Cortex of kidney (tissue), 1 donor: ENCODE measurements at places on chromosomes 3 and 15.

DNA sequence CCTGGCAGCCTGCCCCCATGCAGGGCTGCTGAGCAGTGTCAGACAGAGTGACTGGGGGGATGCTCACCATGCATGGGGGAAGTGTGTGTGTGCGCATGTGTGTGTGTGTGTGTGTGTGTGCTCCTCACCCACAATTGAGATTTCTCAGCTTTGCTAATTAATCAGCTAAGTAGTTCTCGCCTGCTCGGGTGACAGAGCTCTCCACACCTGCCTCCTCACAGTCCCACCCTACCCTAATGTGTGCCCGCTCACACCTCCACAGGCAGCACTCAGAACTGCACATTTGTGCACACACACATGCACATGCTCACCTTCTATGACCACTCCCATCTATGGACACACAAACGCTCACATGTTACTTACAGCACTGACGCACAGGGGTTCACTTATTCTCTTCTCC lies 37.3 kb downstream of the CACNA2D2 start:
- no peak for DNase-seq

DNA sequence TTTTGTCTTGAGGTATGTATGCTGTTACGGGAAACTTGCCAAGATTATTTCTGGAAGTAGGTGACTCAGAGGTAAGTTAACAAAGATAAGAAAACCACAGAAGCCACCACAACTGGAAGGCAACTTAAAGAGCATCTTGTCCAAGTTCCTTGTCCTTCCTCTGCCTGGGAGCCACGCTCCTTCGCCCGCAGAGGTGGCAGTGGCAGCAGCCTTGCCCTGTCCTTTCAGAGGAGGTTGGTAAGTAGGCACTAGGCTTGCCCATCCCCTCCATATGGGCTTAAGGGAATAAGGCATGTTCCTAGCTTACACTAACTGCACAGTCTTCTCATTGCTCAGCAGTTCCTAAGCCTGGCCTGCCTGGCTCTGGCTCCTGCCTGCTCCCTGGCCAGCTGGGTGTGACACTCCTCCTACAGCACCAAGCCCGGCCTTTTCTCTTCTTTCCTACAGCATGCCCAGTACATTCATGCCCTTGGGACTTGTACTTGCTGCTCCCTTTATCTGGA lies 48.0 kb upstream of the RAB6B start:
- no peak for DNase-seq

GRCh38 chr15:41713047-41713446 lies 52.8 kb downstream of the MGA start:
- DNase-seq, result no peak

DNA sequence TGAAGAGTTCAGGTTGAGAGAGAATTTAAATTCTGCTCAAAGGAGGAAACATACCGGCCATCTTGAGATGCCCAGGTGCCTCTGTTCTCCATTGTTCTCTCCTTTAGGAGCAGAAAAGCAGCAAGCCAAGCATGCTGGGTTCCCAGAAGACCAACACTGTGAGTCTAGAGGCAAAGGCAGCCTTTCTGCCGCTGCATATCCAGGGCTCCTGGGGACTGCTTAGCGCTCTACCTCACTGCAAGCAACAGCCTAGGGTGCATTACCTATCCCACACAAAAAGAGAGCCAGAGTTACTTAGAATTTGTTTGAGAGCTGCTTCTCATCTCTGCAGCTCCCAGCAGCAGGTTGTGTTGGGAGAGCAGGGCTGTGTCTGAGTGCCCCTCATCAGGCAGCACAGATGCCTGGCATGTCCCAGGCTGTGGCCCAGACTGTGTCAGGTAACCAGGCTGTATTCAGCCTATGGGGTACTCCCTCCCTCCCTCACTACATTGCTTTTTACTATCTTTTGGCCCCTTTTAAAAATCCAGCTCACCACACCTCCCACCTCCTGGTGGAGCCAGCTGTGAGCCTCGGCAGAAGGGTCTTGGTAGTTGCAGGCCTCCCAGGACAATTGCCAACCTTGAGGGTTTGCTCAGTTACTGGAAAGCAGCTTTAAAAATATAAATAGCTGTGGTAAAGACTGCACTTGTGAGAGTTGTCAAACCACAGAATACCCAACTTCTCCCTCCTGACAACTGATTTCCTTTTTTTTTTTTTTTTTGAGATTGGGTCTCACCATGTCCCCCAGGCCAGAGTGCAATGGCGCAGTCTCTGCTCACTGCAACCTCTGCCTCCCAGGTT lies 30.2 kb downstream of the BCL2L10 start:
- no peak for DNase-seq

DNA sequence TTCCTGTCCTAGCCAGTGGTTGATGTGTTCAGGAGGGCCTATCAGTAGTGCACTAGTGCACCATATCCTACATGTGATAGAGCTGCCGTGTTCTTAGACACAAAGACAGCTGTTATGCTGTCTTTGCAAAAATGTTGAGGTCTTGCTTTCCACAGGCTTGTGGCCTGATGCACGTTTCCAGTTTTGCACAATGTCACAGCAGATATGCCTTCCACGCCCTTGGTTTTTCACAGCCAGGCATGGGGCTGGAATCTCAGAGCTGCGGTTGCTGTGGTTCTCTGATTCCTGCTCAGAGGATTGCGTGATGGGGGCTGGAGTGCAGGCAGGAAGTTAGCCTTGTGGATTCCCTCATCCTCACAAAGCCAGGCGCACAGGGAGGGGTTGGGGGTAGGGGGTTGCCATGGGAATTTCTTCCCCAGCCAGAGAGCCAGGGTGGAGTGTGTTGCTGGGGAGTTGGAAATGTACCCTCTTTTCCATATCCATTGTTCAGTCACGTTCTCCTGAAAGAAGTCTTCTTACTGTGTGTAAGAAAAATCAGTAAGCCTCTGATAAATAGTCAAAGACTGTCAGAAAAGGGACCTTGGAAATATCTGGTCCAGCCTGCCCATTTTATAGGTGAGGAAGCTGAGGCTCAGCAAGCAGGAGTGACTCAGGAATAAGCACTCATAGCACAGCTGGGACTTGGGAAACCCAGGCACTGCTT lies 79.4 kb downstream of the SMAD3 start:
- DNase-seq, result no peak

- no peak for DNase-seq
These were observed 799 bp downstream of the VPS33B start for GRCh38 chr15:91021516-91022074.

GRCh38 chr3:15467227-15468181 lies 40.1 kb downstream of the EAF1 start:
- no peak for DNase-seq

- no peak for DNase-seq
These were observed 524 bp downstream of the IGF1R start for GRCh38 chr15:98648654-98649471.
